ENCODE measurements at places on chromosomes 5 and 9.

DNA sequence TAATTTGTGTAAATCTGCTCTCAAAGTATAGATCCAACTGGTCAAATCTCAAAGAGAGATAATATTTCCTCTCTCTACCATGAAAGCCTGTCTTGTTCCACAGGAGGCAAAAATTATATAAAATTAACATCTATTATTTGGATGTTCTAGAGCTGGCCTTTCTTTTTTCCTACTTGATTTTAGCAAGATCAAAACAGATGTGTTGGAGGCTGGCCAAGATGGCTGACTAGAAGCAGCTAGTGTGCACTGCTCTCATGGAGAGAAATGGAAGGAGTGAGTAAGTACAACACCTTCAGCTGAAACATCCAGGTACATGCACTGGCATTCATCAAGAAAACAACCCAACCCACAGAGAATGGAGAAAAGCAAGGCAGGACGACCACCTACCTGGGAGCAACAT, 298.6 kb upstream of the SLC24A2 start:
- DNase-seq: no peak

DNA sequence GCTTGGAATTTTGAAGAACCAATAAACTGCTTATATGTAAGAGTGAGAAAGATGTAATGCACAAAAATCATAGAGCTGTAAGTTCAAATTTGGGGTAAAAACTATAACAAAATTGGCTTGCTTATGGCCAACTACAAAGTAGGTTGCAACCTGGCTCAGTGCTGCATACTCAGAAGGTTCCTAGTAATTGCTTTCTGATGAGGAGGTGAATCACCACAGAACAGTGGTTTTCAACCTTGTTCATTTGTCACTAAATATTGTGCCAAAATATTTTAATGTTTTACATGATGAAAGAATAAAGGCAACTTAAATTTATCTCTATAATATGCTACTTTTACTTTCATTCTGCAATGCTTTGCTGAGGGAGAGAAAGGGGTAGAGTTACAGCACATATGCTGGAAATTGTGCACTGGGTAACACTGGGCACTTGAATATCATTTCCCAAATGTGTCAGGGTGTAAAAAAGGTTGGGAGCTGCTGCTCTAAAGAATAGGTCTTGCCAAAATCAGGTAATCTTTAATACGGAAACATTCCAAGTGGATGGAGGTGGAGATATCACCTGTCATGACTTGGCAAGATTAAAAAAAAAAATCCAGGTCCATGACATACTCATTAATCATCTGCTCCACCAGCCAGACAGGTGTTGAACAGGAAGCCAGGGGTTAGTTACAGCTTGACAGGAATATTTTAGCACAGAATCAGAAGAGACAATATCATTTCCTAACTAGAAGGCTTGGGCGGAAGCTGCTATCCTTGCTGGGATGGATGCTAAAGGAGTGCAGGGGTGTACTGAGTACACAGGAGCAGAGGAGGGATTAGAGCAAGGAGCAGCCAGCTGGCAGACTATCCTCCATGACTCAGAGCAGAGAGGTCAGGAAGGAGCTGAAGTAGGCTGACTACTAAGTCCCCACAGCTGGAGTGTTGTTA, 34.6 kb upstream of the CCL21 start:
- no peak for DNase-seq

DNA sequence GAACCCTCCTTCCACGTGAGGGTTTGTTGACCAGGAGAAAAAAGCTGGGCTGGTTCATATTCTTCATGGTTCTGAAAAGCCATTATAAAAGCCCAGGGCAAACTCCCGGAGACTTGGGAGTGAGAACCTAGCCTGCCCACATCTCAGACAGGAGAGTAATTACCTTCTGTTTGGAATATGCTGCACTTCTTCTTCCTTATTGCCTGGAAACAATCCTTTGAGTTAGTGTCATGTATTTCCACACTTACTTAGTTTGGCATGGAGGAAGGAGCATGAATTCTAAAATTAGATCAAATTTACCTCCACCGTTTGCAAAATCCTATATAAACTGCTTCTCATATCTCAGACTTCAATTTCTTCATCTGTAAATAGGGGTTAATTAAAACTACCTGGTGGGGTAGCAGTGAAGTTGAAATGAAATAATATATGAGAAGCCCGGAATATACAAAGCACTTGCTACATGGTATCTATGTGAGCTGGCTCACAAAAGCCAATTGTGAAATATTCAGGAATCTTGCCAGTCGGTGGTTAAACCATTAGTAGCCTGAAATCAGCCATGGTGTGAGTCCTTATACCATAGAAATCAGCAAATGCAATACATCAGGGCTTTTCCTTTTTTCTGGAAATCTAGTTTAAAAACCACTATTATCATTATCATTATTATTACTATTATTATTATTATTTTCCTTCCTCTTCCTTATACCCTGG, 140.0 kb upstream of the RAD23B start:
- no peak for DNase-seq

DNA sequence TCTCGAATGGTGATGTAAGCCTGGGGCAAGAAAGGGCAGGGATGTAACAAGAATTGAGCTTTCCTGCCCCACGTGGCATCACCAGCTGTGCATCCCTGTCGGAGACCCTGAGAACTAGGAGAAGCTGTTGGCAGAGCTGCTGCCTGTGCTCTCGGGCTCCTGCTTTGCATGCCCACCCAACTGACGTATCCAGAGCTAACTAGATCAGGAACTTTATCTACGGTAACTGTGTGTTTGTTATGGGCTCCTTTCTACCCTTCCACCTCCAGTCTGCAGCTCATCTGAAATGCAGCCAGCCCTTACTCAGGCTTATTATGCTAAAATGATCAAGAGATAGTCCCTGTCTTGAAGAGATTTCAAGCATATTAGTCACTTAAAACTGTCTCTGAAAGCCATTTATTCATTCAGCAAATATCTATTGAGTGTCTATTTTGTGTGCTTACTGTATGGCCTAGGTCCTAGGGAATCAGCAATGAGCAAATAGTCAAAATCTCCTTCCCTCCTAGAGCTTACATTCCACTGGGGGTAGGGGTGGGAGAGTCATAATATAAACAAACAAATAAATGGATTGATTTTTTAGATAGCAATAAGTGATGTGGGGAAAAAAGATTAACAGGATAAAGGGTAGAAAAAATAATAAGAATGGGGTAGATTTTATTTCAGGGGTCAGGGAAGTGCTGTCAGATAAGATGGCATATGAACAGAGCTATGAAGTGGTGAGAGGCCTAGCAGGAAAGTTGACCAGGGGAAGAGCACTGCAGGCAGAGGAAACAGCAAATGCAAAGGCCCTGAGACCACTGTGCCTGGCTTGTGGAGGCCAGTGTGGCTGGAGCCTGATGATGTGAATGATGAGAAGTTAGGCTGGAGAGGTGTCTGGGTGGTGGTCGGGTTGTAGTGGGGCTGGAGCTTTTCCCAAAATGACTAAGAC, 118.2 kb downstream of the GALNT10 start:
- DNase-seq: no peak

DNA sequence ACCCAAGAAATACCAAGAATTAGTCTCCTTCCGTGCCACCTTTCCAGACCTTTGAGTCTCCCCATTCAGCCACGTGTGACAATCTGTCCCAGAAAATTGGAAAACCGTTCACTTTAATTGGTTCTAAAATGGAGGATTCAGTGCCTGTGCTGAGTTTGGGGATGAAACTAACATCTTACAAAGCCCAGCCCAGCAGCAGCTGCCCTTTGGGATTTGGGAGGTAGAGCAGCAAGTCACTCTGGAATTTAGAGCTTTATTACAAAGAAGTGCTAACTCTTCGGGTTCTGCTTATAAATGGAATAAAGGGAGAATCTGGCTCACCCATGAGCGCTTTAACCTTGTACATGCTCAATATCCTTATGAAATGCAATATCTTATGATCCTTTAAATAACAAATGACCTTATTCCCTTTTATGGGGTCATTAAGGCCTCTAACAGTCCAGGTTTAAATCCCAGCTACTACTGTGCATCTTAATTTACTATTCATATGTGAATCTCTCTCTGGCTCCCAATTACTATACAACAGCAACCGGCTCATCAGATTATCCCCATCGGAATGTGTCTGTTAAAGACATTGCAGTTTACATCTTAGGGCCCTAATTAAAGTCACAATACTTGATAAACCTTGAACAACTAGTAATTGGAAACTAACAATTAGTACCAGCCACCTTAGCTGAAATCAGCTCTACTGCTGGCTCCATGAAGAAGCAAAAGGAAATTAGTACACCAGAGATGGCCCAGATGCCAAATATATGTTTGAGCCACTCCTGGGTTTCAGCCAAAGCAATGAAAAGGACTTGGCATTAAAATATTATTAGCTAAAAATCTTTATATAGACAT, 271.8 kb upstream of the SMARCA2 start:
- DNase-seq: no peak

DNA sequence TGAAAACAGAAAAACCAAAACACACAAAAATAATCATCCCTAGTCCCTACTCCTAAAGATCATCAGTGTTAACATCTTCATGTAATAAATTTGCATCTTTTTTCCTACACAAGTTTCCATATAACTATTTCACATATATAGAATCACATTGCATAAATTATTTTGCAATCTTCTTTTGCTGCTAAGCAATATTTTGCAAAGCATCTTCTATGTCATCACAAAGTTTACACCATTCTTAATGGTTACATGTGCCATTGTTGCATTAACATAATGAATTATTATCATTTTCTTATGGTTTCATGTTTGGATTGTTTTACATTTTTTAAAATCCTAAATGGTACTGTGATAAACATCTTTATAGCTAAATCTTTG, 17.8 kb downstream of the SH3TC2 start:
- DNase-seq: no peak

DNA sequence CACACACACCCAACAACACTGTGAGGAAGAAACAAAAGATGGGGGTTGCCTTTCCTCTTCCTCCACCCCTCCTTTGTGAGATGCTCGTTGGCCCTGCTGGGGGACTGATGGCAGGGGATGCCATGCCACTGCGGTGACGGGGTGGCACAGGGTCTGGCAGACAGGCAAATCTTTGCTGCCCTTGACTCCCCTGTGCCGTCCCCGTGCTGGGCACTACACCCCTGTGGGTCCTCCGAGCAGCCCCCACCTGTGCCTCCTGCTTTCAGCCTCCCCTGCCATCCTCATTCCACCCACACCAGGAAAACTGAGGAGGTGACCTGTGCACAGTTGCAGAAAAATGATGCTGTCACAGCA, 40.2 kb upstream of the IER5L start:
- no peak for DNase-seq

GRCh38 chr9:130448771-130449603, 4.2 kb downstream of the ASS1 start:
- no peak for DNase-seq

- DNase-seq: peak; percentile 85
Observed at GRCh38 chr5:122775550-122776542, 966 bp downstream of the SNX2 start.

Measured in KBM-7 (cell line).